Activated CD4-positive, alpha-beta T cell treated with anti-CD3 and anti-CD28 coated beads for 1 hour (primary cell): ENCODE measurements at places on chromosomes 6 and 20.
A peak's percentile ranks its signal among the peaks of the same experiment; 100 is the strongest.

DNA sequence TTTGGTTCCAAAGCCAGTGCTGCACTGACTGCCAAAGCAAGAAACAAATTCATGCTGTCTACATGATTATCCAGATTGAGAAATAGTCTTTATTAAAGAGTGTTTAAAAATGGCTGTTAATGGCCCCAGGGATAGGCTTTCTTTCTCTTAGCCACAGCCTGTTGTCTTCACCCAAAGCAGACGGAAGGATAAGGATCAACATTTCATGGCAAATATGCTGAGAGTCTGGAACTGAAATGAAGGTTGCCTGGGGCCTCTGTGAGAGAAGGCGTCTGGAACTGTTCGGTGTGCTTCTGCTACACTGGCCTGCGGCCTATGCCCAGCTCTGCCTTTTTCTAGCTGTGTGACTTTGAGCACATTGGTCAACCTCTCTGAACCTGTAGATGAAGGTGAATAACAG lies 373.0 kb upstream of the ZFP64 start:
- no peak for DNase-seq

- no peak for DNase-seq
Measured at GRCh38 chr6:7021301-7021700, 86.5 kb upstream of the RREB1 start.

GRCh38 chr6:129416337-129416990 lies 293.5 kb downstream of the ARHGAP18 start:
- DNase-seq = no peak

GRCh38 chr6:167690931-167691330 lies 135.8 kb upstream of the AFDN start:
- DNase-seq = no peak

- no peak for DNase-seq
Measured at GRCh38 chr6:26377719-26378118, 5.2 kb upstream of the BTN2A2 start.

- no peak for DNase-seq
Measured at GRCh38 chr6:135902756-135903331, 51.3 kb downstream of the PDE7B start.

DNA sequence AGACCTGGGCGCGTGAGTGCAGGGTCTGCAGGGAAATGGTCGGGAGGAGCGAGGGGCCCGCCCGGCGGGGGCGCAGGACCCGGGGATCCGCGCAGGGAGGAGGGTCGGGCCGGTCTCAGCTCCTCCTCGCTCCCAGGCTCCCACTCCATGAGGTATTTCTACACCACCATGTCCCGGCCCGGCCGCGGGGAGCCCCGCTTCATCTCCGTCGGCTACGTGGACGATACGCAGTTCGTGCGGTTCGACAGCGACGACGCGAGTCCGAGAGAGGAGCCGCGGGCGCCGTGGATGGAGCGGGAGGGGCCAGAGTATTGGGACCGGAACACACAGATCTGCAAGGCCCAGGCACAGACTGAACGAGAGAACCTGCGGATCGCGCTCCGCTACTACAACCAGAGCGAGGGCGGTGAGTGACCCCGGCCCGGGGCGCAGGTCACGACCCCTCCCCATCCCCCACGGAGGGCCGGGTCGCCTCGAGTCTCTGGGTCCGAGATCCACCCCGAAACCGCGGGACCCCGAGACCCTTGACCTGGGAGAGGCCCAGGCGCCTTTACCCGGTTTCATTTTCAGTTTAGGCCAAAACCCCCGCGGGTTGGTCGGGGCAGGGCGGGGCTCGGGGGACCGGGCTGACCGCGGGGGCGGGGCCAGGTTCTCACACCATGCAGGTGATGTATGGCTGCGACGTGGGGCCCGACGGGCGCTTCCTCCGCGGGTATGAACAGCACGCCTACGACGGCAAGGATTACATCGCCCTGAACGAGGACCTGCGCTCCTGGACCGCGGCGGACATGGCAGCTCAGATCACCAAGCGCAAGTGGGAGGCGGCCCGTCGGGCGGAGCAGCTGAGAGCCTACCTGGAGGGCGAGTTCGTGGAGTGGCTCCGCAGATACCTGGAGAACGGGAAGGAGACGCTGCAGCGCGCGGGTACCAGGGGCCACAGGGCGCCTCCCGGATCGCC lies 54.2 kb upstream of the HLA-A start:
- peak; percentile 76 for DNase-seq

DNA sequence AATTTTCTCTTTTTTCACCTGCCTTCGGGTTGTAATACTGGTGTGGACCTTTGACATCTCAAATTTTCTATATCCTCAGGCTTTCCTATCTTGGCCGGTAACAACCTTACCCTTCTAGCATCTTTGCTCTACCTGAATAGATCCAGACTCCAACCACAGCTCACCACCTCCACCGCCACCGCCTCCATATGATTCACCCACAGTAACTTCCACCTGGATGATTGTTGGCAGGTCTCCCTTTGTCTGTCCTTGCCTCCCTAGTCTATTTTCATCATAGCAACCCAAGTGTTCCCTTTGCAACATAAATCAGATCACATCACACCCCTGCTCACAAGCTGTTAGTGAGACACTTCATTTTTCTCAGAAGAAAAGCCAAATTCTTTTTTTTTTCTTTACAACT lies 525.8 kb upstream of the POU3F2 start:
- DNase-seq = no peak

DNA sequence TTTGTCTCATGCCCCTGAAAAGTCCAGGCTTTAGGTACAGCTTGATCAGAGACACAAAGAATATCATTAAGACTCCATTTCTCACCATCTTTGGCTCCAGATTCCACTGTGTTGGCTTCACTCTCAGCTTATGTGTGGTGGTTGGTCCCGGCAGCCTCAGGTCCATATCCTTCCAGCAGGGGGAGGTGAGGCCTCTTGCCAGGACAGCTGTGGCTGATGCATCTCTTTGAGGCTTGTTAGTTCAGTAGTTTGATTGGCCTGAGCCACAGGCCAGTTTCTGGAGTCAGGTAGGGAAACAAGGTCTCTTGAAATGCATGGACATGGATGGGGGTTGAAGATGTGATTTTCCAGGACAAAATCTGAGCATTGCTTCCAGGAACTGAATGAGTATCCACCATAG lies 62.4 kb downstream of the JAG1 start:
- DNase-seq = no peak

DNA sequence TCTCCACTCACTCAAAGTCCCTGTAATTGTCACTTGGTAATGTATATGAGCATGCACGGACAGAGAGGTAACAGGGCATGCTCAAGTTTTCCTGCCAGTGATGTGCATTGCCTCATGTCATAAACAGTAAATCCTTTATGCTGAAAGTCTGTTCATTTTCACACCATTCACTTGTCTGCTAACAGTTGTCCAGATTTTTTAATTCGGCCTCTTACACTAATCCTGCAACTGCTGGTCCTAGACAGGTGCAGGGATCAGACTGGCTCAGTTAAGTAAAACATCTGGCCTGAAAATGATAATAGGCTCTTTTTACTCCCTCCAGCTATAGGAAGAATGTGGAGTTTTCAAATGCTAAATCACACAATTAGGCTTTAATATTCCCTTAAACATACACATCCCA lies 185.4 kb upstream of the VGLL2 start:
- DNase-seq = no peak
